ENCODE measurements at places on chromosomes 1 and 21.

DNA sequence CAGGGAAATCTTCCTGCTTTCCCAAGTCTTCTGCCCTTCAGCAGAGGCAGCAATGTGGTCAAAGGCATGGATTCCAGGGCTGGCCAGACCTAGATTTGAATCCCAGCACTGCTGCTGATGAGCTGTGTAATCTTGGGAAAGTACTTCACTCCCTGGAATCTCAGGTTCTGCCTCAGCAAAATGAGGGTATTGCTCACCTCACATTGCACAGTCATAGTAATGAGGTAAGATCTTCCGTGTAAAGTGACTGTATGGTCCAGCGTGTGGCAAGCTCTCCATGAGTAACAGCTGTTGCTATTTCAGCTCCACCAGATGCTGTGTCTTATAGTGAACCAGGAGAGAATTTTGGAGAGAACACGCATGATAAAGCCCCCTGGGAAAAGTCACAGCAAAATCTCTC lies 56.1 kb upstream of the F3 start:
- no peak for DNase-seq

GRCh38 chr1:225406976-225407725 lies 20.7 kb downstream of the LBR start:
- no peak for DNase-seq

DNA sequence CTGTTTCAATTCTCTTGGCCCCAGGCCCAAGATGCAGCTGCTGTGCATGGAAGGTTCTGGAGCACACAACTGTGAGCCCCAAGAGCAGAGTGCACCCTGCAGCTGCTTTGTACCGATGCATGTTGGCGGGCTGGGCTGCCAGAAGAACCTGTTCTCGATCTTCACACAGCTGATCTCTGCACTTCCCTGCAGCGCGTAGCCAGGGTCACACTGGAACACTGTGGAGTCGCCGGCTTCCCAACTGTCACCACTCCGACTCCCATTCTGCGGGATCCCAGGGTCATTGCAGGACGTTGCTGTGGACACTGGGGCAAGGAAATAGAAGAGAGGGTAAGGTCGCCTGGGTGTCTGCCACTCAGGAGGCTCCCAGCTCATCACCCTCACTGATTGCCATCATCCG lies 185.4 kb downstream of the ZSCAN20 start:
- DNase-seq, result no peak

- no peak for DNase-seq
Observed at GRCh38 chr1:214632091-214632490, 29.1 kb downstream of the CENPF start.

GRCh38 chr1:202289009-202289408 lies 52.7 kb downstream of the UBE2T start:
- DNase-seq, result no peak

DNA sequence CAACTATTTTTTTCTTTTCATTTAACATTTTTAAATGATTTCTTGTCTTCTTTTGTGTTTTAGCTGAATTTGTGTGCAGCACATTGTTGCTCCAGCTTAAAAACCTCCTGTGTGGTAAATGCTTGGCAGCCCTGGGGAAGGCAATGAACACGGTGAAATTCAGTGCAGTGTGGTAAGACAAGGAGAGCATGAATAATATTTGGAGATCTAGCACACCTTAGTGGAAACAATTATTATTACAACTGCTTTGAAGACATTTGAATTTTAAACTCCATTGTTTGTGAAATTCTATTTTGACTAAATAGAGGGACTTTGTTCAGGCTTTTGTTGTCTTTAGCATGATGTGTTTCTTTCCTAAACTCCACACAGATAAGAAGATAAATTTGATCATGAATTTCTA lies 242.6 kb upstream of the CXADR start:
- DNase-seq, result no peak

DNA sequence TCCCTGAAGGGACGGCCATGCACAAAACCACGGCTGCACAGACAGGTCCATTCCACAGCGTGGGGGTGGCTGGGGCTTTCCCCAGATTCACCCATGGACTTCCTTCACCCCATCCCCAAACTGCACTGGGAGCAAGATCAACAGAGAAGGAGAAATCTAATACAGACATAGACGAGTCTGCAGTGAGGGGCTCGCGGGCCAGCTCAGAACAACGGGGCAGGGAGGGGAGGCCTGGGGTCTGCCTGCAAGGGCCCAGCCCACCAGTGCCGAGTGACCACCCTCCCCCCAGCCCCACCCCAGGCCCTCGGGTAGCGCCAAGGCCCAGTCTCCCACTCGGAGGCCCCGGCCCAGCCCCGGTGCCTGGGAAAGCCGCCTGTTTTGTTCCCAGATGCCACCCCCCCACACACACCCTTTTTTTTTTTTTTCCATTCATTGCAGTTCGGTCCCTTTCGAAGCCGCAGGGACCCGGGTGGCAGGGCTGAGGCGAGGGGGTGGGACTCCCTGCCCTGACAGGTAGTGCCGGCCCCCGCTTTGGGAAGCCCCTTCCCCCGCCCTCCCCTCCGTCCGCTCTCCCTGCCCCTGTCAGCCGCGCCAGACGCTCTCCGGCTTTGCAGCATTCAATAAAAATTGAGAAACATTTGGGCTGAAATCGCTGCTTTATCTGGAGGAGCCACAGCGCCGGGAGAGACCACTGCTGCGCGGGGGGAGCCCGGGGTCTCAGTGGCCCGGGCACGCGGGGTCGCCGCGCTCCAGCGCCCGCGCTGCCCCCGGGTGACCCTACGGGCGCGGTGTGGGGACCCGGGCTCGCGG lies 543 bp upstream of the EPHB2 start:
- no peak for DNase-seq
